ENCODE measurements at places on chromosomes 1 and 21.
A peak's percentile ranks its signal among the peaks of the same experiment; 100 is the strongest.

DNA sequence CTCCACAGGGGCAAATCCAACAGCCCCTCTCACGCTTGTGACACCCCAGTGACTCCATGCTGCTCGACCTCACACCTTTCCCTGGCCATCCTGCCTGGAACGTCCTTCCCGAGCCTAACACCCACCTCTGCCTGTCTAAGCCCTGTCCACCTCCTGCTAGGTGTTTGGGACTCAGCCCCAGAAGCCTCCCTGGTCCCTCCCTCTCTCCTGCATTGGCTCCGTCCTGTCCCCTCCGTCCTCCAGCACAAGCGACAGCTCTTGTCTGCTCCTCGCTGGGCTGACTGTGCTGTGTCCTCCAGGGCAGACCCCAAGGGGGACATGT lies 102.0 kb upstream of the IFFO2 start:
- no peak for DNase-seq

DNA sequence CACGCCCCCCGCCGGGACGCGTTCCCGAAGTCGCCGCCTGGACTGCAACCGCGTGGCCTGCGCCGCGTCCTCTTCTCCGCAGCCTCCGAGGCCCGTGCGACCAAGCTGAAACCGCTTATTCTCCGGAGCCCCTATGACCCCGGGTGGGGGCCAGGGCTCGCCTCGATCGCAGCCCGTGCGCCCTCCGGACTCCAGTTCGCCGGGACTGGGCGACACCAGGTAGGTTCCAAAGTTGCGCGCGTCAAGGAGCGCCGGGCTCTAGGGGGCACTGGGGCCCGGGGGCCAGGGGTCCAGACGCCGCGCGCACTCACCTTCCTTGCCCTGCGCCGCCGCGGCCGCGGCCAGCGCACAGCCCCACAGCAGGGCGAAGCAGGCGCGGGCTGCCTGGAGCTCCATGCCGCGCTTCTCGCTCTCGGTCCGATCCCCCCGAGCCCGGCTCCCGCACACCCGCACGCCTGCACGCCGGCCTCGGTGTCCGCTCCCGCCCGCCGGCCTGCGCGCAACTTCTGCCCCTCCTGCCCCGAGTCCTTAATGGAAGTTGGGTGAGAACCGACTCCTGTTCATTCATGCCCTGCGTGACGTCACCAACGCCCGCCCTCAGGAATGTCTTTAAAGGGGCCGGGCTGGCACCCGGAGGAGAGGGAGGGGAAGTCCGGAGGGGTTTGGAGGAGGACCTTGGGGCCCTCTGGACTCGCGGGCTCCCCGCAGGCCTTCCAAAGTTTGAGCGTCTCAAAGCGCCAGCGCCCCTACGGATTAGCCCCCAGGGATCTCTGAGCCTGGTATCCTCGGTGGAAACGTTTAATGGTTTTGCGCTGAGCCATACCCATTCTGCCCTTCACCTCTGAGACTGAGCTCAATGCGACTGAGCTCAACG lies at the start of gene EPHA2:
TSS of gene EPHA2 (minus strand) at position 533 of the 874 bp plus-strand sequence. CDS start at position 396, 137 bp downstream.
- no peak for DNase-seq

DNA sequence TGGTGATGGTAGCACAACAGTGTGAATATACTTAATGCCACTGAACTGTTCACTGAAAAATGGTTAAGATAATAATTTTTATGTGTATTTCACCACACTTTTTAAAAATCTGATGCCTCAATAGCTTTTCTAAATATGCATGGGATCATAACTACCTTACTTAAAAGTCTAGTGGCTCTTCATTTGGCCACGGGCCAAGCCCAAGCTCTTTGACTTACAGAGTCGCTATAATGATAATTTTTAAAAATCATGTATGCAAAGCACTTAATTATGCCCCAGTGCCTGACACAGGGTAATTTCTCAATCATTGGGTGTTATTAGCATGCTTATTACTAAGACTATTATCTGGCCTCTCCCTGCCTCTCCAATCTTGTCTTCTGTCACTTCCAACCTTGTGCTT lies 7.6 kb upstream of the CNN3 start:
- DNase-seq = no peak

- no peak for DNase-seq
Observed at GRCh38 chr1:207088161-207088560, 499 bp upstream of the C4BPB start.

DNA sequence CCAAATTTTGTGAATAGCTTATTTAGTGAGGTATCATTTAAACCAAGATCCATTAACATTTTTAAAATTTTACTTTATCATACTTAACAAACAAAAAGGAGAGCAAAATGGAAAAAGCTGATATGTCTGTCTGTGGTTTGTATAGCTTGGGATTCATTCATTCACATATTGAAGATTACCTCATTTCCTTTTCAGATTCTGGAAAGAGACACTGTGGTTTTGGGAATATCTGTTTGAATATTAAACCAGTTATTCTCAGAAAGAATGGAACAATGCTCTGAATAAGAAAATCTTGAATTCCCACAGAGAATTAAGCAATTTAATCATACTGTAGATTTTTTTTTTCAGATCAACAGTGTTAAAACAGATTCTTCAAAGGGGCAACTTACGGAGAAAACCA lies 93.8 kb upstream of the PRDX6 start:
- no peak for DNase-seq

- no peak for DNase-seq
Observed at GRCh38 chr1:115158181-115158580, 68.9 kb upstream of the TSPAN2 start.

DNA sequence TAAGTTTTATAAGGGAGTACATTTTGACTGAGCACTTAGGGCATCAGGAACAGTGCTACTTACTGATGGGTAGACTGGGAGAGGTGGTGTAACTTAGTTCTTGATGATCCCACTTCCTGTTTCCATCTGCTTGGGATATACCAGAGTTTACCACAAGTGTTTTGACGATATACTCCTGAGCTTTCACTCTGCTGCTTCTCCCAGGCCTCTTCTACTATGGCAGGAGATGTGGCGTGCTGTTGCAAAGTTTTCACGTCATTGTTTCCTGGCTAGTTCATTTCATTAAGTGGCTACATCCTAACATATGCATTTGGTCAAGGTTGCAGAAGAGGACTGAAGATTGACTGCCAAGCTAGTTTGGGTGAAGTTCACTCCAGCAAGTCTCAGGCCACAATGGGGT lies 41.3 kb upstream of the LAMC2 start:
- no peak for DNase-seq

- DNase-seq = no peak
Observed at GRCh38 chr1:212858461-212859265, 588 bp downstream of the FLVCR1 start.

GRCh38 chr1:180586671-180587155 lies 27.9 kb downstream of the OVAAL start:
- DNase-seq = no peak

DNA sequence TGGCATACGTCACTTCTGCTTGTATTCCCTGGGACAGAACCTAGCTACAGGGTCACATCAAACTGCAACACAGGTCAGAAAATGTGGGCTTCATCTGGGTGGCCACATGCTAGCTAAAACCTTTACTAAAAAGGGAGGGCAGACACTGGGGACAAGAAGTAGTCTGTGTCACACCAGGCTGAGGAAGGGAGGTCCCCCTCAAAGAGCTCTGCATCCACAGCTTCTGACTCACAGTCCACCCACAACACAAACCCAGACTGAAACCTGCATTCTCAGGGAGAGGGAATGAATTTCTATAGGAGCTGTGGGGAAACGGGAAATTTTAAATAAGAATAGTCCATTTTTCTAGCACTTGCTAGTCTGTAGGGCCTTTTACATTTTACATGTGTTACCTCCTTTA lies 16.2 kb downstream of the OLIG2 start:
- no peak for DNase-seq

DNA sequence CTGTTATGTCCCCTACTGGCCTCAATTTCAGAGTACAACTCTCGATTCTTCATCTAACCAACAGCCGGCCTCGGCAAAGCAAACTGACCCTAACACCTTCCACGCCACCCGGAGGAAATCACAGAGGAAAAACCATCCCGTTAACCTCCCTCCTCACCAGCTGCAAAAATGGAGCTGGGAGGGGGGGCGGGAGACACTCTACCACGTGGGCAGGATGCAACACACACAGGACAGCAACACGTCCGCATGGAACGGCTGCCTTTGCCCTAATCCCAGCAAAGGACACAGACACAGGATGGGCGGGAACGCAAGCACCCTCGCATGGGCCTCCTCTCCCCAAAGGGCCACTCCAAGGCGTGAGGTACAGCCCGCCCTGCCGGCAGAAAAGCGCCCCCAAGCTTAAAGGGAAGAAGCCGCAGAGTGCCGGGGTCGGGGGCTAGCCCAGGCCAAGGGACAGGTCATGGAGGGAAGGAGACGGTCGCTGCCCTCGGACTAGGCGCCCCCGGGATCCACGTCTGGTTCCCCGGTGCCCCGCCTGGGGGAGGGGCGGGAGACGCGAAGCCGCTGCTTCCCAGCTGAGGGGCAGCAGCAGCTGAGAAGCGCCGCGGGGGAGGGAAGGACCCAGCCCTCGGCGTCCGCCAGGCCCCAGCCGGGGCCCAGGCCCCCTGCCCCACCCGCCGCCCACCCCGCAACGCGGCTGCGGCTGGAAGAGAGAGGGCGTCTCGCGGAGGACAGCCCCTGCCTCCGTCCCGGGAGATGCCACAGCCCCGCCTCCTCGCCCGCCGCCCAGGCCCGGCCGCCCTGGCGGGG lies 590 bp downstream of the FOXJ3 start:
- DNase-seq = peak; percentile 1

- peak; percentile 13 for DNase-seq
Observed at GRCh38 chr1:200905411-200906052, 10.8 kb downstream of the INAVA start.

DNA sequence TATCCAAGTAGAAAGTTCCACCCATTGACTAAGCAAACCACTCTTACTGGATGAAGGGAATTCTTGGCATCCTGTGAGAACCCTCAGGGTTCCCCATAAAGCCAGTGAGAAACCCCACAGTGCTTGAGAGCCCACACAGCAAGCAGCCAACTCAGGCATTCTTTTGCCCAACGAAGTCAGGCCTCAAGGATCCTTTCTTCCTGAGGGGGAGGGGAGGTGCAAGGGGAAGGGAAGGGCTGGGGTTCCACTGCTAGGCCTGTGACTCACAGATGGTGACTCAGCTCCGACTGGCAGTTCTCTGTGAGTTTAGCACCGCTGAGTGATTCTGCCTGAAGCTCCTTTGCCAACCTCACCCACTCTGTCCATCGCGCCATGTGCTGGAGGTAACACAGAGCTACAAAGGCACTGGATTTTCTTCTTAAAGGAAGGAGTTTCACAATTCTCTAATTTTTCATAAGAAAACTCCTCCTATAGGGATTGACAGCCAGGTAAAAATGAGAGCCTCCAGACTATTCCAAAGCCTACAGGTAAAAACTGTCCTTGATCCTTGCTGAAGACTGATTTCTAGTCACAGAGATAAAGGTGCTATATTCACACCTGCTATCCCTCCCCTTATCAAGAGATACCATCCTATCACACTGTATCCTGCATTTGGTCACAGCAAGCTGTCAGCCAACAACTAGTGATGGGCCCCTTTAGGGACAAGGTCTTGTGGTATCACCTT lies 4.8 kb downstream of the ENO1 start:
- peak; percentile 66 for DNase-seq

DNA sequence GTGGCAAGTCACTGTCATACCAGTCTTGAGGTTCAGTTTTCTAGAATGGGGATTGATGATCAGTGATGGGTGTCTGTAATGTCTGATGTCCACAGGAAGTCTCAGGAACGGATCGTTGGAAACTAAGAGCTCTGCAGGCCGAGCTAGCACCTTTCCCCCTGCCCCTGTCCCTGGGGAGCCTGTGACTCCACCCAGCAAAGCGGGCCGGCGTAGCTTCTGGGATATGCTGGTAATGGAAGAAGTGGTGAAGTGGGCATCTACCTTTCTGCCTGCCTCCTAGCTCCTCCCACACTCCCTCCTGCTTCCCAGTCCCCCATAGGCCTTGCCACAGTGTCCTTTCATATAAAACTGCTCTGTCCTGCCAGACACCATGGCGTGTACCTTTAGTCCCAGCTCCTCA lies 13.4 kb downstream of the HYI start:
- DNase-seq = no peak

- no peak for DNase-seq
Observed at GRCh38 chr21:42377211-42377950, 11.0 kb upstream of the TFF1 start.

GRCh38 chr21:30605968-30606367 lies 5.1 kb downstream of the KRTAP22-1 start:
- DNase-seq = no peak

- no peak for DNase-seq
Observed at GRCh38 chr1:3307359-3307758, 147.1 kb upstream of the ARHGEF16 start.

- no peak for DNase-seq
Observed at GRCh38 chr1:42904434-42904833, 54.2 kb downstream of the SLC2A1 start.

GRCh38 chr1:18929686-18930085 lies 26.8 kb downstream of the IFFO2 start:
- no peak for DNase-seq

- no peak for DNase-seq
Observed at GRCh38 chr1:228411548-228412430, 4.9 kb downstream of the TRIM17 start.

DNA sequence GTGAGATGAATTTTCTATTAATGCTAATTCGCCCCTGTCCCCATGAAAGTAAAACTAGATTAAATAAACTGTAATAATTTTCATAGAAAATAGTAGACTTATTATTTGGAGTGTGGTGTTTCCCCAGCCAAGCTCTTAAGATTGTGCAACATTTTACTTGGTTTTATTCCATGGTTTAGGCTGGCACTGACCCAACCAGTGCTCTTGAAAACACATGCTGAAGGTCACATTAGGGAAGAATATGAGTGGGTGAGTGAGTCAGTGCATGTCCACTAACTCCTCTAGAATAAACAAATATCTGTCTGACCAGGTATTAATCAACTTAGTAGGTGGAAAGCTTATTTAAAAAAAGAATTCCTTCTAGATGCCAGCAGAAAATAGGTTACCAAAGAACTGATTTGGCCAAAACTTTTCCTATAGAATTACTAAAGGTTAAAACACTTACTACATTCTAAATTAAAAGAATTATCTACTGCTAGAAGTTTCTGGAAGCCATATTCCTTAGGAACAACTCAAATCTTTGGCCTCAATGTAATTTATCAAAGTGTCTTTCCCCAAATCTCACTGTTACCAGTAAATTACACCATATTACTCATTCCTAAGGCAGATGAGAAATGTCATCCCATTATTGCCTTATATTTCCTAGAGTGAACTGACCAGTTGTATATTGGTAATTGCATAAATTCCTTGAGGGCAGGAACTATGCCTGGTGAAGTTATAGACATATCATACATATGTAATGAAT lies 89.7 kb upstream of the RGS1 start:
- no peak for DNase-seq

DNA sequence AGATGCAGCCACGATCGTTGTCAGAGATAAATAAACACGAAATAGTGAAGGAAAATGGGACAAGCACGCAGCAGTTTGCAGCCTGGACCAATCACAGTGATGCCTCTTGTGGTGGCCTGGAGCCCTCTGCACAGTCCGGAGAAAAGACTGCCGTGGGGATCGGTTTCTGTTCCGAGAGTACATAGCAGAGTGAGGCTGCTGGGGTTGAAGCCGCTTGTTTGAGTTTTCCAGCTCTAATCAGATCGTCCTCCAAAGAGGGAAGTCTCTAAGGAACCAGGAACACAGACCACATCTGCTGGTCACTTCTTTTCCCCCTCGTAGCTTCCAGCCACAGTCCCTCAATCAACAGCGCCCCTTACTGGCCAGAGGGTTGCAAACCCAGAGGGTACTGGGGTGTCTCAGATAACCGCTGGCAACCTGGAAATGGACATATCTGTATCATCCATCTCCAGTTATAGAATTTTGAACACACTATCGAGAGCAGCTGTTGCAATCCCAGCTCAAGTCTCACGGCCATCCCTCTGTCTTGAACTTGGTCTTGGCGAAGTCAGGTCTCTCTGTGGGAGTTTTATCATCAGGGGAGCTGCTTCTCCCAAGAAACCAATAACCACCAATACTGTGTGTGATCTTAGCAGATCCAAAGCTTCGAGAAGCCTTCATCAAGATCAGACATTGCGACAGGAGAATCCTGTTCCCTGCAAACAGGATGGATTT lies 57.4 kb downstream of the OLIG1 start:
- DNase-seq = peak; percentile 36

All from stimulated activated CD8-positive, alpha-beta memory T cell treated with anti-CD3 and anti-CD28 coated beads, Interleukin-12 subunit alpha, Interleukin-12 subunit beta, amount 100 ng/mL, for 1 hour (primary cell).